ENCODE measurements at places on chromosomes 2 and 18. TPM values are rescaled to one million over a fixed set of nuclear protein-coding genes. Genes with fewer than 3 reads are reported as not detected.
A peak's percentile ranks its signal among the peaks of the same experiment; 100 is the strongest.

The SPHKAP gene
- total RNA-seq = 0.06 TPM

- no peak for DNase-seq
Observed at GRCh38 chr2:236797411-236797810, 227.8 kb downstream of the ACKR3 start.

DNA sequence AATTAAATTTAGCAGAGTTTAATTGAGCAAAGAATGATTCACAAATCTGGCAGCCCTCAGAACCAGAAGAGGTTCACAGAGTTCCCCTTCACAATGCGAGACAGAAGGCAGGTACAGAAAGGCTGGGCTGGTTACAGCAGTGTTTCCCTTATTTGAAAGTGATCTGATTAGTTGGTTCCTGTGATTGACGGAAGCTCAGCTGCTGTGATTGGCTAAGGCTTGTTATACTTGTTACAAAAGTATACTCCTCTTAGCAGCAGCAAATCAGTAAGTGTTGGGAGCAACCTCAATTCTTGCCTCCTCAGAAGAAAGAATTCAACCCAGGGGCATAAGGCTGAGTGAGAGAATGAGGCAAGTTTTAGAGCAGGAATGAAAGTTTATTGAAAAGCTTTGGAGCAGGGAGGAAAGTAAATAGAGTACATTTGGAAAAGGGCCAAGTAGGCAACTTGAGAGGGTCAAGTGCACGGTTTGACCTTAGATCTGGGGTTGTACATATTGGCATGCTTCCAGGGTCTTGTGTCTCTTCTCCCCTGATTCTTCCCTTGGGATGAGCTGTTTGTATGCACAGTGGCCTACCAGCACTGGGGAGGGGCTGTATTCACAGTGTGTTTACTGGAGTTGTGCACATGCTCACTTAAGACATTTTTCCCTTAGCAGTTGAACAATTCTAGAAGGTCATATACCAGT, 431.8 kb upstream of the RAB12 start:
- DNase-seq = no peak

The LINC00305 gene
- not detected for total RNA-seq

The ICA1L gene
- 5.6 TPM for total RNA-seq

DNA sequence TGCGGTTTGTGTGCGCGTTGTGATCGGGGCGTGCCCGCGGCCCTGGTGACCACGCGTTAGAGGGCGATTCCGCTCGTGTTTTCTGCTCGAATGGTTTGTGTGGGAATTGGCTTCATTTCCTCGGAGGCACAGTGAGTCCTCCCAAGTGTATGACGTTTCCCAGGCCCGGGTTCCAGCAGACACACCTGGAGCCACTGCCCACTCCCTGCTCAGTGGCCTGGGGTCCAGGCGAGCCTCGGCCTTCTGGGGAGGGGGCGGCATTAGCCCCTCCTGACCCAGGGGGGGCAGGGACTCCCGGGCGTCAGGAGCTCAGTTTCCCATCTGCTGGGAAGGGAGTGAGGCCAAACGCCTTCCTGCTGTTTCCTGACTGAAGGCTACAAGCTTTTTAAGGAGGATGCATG, 92.1 kb downstream of the NFATC1 start:
- DNase-seq = no peak

GRCh38 chr2:241844831-241845578, 13.7 kb downstream of the PDCD1 start:
- peak; percentile 41 for DNase-seq

GRCh38 chr2:2161871-2162653, 169.0 kb downstream of the MYT1L start:
- DNase-seq = no peak

The ERMN gene
- 0.21 TPM for total RNA-seq
